ENCODE measurements at places on chromosomes 5 and 9. TPM values are rescaled to one million over a fixed set of nuclear protein-coding genes. Genes with fewer than 3 reads are reported as not detected.

ZFP2 gene
- total RNA-seq, result 0.05 TPM

GADD45G gene
- 0.21 TPM for total RNA-seq

TRPM6 gene
- 1.4 TPM for total RNA-seq

TTC39B gene
- 1.0 TPM for total RNA-seq

ANXA2R gene
- total RNA-seq, result 2.5 TPM

RELL2 gene
- 3.8 TPM for total RNA-seq

LHFPL2 gene
- total RNA-seq, result 51.4 TPM
